ENCODE measurements at places on chromosomes 4 and X.

GRCh38 chr4:89221167-89221867 lies 86.3 kb downstream of the GPRIN3 start:
- DNase-seq = no peak
- no peaks in the 10 kb centered on the region for H3K27me3 ChIP-seq
- H3K4me3 ChIP-seq = no peak overlapping the region
- H3K27ac ChIP-seq = no peak overlapping the region
- no peaks in the 10 kb centered on the region for H3K4me1 ChIP-seq

DNA sequence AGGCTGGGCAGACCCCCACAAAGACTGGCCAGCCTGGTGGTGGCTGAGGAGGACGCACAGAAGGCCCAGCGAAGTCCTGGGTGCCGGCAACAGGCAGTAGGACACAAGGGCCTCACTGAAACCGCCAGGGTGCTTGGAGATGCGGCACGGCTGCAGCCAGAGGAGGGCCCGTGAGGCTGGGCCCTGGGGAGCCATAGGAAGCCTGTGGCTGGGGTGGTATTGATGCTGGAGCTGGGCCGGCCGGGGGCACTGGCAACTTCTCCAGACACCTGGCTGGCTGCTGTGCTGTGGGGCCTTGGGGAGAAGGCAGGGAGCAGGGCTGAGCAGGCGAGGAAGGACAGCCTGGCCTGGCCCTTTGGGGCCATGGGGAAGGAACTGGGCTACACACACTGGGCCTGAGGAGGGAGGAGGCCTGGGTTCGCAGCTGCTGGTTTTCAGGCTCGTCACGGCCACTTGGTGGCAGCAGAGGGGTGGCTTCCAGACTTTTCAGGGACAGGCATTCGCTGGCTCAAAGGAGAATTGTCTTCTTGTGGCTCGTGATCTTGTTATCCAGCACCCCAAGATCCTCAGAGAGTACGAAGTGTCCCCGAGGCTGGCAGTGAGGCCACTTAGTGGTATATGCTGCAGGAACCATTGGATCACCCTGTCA lies 37.2 kb downstream of the ATP2B3 start:
- H3K4me1 ChIP-seq = peaks cover 2% of the 10 kb centered on the region
- H3K36me3 ChIP-seq = no peaks in the 10 kb centered on the region
- DNase-seq = peak; percentile 48
- no peak overlapping the region for H3K4me3 ChIP-seq
- peaks cover 4% of the 10 kb centered on the region for H3K27me3 ChIP-seq

DNA sequence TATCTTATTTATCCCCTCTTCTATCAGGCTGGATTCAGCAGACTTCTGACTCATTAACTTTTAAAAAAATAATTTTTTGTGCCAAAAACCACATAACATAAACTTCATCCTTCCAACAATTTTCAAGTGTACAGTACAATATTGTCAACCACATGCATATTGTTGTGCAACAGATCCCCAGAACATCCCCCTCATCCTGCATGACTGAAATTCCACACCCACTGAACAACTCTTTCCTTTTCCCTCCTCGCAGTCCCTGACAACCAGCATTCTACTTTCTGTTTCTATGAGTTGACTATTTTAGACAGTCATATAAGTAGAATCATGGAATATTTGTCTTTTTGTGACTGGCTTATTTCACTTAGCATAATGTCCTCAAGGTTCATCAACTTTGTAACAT lies 2.2 kb upstream of the MID2 start:
- no peak overlapping the region for H3K27ac ChIP-seq
- DNase-seq = peak; percentile 8
- H3K27me3 ChIP-seq = no peaks in the 10 kb centered on the region

DNA sequence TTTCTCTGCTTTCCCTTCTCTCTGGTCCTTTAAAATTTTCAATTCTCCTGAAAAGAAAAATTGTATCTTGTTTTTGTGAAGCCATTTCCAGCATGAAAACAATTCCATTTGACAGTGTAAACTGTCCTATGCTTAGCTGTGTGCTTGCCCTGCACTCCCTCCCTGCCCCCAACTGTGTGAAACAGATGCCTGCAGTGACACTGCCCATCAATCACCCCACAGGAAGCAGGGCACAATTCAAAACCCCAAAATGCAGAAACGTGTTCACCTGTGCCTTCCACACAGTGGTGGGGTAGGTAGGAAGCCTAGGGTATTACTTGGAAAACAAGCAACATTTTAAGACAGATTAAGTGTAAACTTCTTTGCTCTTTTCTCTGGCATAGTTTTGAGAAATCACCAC lies 6.2 kb upstream of the FHDC1 start:
- H3K4me3 ChIP-seq = no peak overlapping the region
- no peak overlapping the region for H3K27ac ChIP-seq
- peaks cover 3% of the 10 kb centered on the region for H3K4me1 ChIP-seq
- DNase-seq = no peak
- no peaks in the 10 kb centered on the region for H3K27me3 ChIP-seq
- no peaks in the 10 kb centered on the region for H3K36me3 ChIP-seq

All from common myeloid progenitor, CD34-positive (primary cell).